ENCODE measurements at places on chromosomes 11 and 22.

GRCh38 chr22:19836512-19836911, 18.2 kb downstream of the GNB1L start:
- DNase-seq: no peak

DNA sequence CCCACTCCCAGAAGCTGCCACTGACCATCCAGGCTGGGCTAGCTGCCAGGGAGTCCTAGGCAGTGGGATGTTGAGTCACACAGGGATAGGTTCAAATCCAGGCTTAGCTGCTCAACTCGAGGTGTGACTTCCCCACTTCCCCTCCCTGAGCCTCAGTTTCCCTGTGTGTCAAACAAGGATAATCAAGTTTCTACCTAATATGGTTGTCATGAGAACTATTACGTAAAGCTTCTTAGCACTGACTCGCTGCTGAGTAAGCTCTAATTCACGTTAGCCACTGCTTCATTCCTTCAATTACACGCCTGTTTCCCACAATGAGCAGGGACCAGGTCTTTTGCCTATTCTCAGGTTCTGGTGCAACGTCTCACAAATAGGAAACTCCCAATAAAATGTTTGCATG, 67.7 kb downstream of the SEZ6L start:
- no peak for DNase-seq

GRCh38 chr11:105282658-105283057, 143.1 kb upstream of the CARD18 start:
- DNase-seq: no peak

- DNase-seq: no peak
These were observed 303.5 kb upstream of the PDGFD start for GRCh38 chr11:104467404-104467803.

DNA sequence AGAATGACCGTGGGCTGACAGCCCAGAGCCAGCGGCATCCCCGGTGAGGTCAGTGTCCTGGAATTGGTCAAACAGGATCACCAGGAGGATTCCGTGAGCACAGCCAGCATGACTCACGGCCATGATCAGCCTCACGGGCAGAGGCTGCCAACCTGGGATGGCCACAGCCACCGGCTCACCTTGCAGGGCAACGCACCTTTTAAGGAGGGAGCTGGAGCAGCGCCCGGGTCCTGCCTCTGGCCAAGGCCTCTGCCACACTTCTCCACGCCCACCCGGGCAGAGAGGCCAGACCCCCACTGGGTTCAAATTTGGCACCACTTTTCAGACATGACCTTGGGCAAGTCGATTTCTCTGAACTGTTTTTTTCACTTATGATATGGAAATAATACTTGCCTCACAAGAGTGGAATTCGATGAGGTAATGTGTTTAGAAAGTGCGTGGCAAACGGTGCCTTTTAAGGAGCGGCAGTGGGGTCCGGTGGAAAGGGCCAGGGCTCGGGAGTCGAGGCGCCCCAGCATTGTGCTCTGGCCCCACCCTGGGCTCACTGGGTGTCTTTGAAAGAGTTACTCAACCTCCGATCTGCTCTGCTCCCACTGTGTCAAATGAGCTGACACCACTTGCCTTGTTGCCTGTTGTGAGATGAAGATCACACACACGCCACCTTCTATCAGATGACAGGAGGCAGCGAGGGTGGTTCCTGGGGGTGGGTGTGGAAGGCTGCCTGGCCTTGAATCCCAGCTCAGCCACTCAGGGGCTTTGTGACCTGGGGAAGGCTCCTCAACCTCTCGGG, 16.0 kb downstream of the TXN2 start:
- no peak for DNase-seq

DNA sequence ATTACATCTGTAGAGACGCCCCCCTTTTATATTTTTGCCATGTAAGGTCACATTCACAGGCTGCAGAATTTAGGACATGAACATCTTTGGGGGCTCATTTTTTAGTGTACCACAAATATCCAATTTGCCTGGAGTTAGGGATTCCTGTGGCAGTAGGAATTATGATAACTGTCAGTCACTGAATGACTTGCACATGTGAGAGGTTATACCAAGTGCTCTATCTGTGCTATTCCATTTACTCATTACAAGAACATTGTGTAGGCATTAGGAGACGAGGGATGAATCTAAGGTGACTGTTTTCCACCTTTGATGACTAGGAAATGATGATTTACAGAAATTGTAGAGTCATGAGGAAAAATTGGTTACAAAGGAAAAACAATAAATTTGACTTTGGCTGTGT, 79.3 kb downstream of the LIF start:
- no peak for DNase-seq

GRCh38 chr11:126588630-126589491, 233.4 kb downstream of the ST3GAL4 start:
- peak; percentile 80 for DNase-seq

- DNase-seq: no peak
These were observed 8.4 kb downstream of the MRPL48 start for GRCh38 chr11:73795925-73796632.

DNA sequence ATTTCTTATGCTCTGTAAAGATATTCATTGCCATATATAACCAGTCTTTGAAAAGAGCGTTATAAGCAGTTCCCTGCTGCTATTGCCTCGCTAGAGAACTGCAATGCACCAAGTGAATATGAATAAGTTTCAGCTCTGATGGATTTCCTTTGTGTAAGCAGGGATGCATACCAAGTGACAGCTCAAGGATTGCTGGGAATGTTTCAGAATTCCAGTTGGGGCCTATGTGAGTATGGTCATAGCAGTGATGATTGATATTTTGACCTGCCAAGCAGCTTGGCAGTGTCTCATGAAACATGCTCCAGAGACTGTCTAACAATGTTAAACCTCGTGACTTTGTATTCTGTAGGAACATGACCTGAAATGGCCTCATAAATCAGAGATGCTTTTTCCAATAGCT, 312.6 kb downstream of the C11orf87 start:
- DNase-seq: no peak

GRCh38 chr11:1927848-1928469, 8.5 kb downstream of the TNNT3 start:
- no peak for DNase-seq

- peak; percentile 71 for DNase-seq
These were observed 32.5 kb upstream of the GRAMD4 start for GRCh38 chr22:46587492-46588278.

DNA sequence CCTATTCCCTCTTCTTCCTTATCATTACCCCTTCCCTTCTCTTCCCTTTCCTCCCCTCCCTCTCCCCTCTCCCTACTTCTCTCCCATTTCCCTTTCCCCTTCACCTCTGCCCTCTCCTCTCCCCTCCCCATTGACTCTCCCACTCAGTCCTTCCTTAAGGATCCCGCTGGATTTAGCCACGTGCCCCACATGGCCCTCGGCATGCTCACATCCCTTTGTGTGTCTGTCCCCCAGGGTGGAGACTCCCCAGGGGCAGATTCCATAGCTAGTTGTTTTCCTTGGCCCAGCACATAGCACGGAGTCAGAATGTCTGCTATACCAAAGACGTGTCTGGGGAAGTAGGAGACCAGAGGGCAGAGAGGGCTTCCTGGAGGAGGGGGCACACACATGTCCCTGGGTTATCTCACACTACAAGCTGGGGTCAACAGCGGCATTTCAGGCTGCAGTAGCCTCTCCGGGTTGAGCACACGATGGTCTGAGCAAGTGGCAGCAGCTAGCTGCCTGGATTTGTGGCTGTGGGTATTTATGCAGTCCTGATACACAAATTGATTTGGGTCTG, 487.0 kb downstream of the TBC1D22A start:
- DNase-seq: no peak

DNA sequence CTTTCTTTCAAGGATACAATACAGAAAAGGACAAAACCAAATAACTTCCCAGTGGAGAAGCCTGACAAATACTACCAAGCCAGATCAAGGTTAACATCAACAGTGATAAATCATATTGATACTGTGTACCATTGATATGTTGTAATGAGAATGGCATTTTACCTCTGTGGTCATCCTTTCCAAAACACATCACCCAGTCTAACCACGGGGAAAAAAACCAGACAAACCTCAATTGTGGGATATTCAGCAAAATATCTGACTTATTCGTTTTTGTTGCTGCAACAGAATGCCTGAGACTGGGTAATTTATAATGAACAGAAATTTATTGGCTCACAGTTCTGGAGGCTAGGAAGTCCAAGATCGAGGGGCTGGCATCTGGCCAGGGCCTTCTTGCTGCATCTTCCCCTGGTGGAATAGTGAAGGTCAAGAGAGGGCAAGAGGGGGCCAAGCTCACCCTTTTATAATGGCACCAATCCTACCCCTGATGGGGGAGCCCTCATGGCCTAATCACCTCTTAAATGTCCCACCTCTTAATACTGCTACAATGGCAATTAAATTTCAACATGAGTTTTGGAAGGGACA, 66.1 kb downstream of the FAM76B start:
- DNase-seq: no peak

DNA sequence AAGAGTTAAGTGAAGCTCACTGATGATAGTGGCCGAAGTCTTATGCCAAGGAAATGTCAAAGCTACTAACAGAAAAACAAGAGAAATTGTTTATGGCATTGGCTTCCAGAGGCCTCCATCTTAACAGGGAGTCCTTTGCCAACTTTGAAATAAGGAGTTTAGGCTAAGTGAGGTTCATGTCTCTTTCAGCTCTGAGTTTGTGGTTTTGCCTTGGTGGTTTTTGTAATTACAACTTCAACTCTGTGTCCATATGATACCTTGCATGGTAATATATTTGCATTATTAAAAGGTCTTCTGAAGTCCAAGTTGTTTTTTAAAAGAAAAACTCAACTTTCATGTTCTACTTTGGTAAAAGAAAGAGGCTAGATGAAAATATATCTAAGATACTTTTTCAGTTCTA, 31.4 kb upstream of the ANO5 start:
- DNase-seq: no peak

GRCh38 chr11:118620529-118621070, 13.2 kb downstream of the PHLDB1 start:
- no peak for DNase-seq

- peak; percentile 67 for DNase-seq
These were observed 9.9 kb upstream of the IGLL5 start for GRCh38 chr22:22877523-22878210.

- DNase-seq: no peak
These were observed 4.0 kb downstream of the MICAL2 start for GRCh38 chr11:12114193-12115033.

DNA sequence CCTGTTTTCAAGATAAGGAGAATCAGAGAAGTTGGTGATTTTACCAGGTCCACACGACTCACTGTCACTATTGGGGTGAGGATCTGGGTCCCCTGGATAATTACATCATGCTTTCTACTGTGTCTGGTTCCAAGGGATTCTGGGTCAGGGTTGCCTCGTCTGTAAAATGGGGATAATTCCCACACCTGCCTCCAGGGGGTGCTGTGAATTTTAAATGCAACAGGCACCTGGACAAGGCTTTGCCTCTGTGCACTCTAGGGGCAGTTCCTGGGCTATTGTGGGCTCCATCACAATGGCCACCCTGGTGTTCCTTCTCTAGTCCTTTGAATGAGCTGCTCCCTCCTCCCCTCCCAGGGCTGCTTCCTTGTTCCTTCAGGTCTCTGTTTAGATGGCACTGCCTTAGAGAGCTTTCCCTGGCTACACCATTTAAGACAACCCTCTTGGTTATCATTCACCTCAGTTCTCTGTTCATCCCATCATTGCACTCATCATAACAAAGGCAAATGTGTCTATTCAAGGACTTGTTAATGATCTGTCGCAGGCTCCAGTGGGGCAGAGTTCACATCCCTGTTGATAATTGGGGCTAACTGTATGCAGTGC, 178.6 kb downstream of the MIAT start:
- peak; percentile 48 for DNase-seq

GRCh38 chr22:36668854-36669253, 34.7 kb downstream of the CACNG2 start:
- DNase-seq: no peak

GRCh38 chr11:18958221-18958910, 19.2 kb upstream of the MRGPRX1 start:
- DNase-seq: no peak

GRCh38 chr11:58609723-58610122, 12.7 kb upstream of the CNTF start:
- no peak for DNase-seq

GRCh38 chr11:26442131-26442530, 110.2 kb downstream of the ANO3 start:
- DNase-seq: no peak

- no peak for DNase-seq
These were observed 177.3 kb upstream of the NCAM1 start for GRCh38 chr11:112783945-112784322.

GRCh38 chr11:120128392-120129119, 9.4 kb downstream of the TRIM29 start:
- peak; percentile 72 for DNase-seq

DNA sequence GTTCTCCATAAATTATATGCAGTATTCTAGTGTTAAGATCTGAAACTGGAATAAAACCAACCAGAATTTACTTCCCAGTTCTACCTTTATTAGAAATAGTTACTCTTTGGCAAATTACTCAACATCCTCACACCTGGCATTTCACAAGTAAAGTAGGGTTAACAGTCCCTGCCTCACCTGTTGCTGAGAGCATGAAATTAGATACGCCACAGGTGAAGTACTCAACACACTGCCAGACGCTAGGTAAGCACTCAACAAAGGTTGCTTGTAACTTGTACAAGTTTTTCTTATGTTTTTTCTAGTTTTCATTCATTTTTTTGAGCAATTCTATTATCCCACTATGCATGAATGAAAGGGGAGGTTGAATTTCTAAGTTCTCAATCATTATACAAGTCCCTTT, 267.6 kb upstream of the ARHGAP42 start:
- DNase-seq: no peak

- DNase-seq: no peak
These were observed 775.6 kb downstream of the BRD1 start for GRCh38 chr22:49052023-49052538.

DNA sequence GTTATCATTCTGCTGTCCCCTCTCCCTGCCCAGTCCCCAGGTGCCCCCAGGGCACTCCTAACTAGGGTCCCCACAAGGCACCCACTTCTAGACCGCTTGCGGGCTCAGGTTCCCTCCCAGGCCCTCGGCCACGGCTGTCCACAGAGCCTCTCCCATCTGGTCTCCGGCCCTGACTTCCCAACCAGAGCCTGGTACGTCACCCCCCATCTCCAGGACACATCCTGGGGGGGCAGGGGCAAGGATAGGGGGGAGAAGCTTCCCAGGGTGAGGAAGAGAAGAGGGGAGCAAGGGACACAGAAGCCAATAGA, 457 bp downstream of the SSTR3 start:
- no peak for DNase-seq

- DNase-seq: peak; percentile 31
These were observed 6.2 kb upstream of the FBLN1 start for GRCh38 chr22:45496451-45496941.

- no peak for DNase-seq
These were observed 15.6 kb downstream of the SUN2 start for GRCh38 chr22:38740116-38740723.

- DNase-seq: no peak
These were observed 1.9 kb upstream of the PHF21A start for GRCh38 chr11:46122945-46123715.

GRCh38 chr11:12696911-12697581, 22.8 kb downstream of the TEAD1 start:
- DNase-seq: peak; percentile 92

GRCh38 chr11:101996111-101996510, 51.1 kb upstream of the CFAP300 start:
- DNase-seq: no peak

Measured in NCI-H69 (cell line).